ENCODE measurements at places on chromosomes 16 and 17.

- DNase-seq, result no peak
These were observed at the start of gene RAI1 for GRCh38 chr17:17681187-17681743. Gene RAI1, plus strand, starts transcription at chr17:17681458. Its CDS starts 111,491 bp downstream, at chr17:17792949.

- no peak for DNase-seq
These were observed 41.8 kb downstream of the BRD7 start for GRCh38 chr16:50326835-50327465.

GRCh38 chr17:34840750-34841149 is 120.5 kb downstream of the CCT6B start:
- no peak for DNase-seq

GRCh38 chr17:17468217-17469010 is 8.4 kb upstream of the MED9 start:
- no peak for DNase-seq

DNA sequence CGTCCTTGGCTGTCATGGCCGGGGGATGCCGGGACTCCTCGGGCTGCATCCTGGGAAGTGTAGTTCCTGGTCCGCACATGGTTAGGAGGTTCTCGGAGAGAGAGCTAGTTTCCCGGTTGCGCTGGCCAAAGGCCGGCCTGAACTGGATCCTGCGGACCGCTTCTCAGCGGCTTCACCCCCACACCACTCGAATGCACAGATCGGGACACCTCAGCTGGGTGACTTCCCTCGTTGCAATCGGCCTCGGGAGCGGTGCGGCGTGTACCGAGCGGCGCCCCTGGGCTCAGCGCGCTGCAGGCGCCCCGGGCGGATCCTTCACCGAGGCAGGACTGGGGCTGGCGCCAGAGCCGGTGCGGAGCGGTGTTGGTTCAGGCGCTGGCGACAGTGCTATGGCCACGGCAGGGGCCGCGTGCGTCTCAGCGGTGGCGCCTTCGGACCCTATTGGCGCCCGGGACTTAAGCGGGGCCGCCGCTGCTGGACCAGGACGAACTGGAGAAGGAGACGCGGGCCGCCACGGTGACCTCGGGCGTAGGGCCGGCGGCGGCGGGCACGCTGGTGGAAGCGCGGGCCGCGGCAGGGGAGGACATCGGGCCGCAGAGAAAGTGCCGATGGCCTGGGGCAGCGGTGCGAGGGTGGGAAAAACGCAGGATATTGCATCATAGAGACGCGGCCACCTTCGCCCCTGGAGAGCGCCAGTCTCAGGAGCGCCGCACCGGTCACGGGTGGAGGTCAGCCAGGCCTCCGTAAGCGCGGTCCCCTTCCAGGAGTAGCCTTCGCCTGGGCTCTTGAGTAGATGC is 11.4 kb downstream of the ZNF629 start:
- DNase-seq, result peak; percentile 56

- DNase-seq, result no peak
These were observed 27.0 kb downstream of the RTN4RL1 start for GRCh38 chr17:1997927-1998742.

DNA sequence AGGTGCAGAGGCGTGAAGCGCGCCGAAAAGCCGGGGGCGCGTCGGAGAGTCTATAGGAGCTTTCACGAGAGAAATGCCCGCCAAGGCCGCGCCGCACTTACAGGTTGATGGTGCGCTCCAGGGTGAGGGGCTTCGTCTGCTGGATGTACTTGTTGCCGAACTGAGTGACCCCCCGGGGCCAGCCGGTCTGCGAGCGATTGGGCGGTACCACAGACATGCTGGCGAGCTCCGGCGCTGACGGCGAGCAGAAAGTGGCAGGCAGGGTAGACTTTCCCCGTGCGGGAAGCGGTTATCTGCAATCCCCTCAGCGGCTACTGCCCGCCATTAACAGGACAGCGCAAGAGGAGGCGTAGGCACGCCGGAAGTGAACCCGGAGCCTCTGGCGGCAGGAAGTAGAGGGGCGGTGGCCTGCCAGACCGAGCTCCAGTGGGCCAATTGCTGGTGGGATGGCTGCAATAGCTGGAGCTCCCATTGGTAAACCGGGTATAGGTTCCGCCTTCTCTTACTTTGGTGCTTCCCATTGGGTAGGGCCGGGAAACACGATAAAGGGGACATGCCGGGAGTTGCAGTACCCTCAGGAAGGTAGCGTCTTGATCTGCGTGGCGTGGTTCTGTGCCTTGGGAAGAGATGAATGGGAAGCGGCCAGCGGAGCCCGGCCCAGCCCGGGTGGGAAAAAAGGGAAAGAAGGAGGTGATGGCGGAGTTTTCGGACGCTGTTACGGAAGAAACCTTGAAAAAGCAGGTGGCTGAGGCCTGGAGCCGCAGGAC is at the start of the genes NUDT21 and OGFOD1:
TSS of gene NUDT21 (minus strand) at position 347 of the 767 bp plus-strand sequence. CDS start at position 217, 130 bp downstream.
TSS of gene OGFOD1 (plus strand) at position 569 of the 767 bp plus-strand sequence. CDS start at position 628, 59 bp downstream.
- DNase-seq, result peak; percentile 89

Data from HS-5 (cell line).